ENCODE measurements at places on chromosomes 5 and 9.

DNA sequence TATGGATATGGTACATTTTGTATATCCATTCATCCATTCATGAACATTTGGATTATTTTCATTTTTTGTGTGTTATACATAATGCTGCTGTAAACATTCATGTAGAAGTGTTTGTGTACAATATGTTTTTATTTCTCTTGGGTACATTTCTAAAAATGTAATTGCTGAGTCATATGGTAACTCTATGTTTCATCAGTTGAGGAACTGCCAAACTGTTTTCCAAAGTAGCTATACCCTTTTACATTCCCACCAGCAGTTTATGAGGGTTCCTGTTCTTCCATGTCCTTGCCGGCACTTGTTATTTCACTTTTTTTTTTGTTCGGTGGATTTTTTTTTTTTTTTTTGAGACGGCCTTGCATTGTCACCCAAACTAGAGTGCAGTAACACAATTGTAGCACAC is 54.0 kb upstream of the MCCC2 start:
- DNase-seq, result no peak

GRCh38 chr5:19978476-19978875 is 9.5 kb downstream of the CDH18 start:
- no peak for DNase-seq

GRCh38 chr5:135894789-135895188 is 852 bp downstream of the IL9 start:
- no peak for DNase-seq

- DNase-seq, result no peak
Observed at GRCh38 chr9:135152614-135153334, 65.3 kb downstream of the OLFM1 start.

DNA sequence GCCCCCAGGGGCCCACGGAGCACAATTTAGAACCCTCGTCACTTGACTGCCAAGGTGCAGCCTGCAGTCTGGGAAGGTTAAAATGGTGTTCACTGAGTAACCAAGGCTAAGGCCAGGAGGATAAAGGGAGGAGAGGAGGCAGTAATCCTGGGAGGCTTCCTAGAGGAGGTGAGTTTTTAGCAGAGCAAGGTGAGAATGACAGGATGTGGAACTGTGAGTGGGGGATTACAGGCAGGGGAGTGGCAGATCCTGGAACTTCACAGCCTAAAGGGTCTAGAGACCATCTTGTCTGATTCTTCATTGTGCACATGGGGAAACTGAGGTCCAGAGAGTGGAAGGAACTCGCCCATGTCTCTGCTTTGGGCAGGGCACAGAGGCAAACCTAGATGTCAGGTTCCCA is 42.5 kb upstream of the ASS1 start:
- DNase-seq, result no peak

GRCh38 chr5:176157656-176158055 is 80.6 kb upstream of the SIMC1 start:
- DNase-seq, result no peak

DNA sequence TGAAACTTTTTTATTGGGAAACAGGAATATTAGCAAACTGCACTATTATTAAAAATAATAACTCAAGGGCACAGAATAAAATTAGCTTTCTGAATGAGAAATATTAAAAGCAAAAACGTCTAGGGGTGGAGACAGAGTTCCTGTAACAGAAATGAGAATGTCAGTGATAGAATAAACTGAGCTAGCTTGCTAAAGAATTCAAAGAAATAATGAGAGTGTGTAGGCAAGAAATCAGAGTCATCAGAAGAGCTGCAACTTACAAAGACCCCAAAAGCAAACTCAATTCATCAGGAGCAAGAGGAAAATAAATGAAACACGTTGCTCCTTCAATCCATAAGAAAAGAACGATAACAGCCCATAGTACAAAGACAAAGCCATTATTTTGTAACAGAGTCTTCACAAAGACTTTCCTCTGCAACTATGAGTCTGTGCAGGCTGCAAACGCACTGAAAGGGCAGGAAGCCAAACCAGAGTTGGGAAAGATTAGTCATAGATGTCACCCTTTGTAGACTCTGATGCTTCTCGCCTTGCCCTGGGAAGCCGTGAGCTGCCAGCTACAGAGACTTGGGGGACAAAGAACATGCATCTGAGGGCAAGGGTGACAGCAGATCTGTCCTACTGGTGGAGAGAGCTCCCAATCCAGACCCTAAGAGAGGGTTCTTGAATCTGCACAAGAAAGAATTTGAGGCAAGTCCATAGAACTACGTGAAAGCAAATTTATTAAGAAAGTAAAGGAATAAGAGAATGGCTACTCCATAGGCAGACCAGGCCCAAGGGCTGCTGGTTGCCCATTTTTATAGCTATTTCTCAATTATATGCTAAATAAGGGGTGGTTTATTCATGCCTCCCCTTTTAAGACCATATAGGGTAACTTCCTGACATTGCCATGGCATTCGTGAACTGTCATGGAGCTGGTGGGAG is 40.8 kb downstream of the SHC3 start:
- DNase-seq, result peak; percentile 60

DNA sequence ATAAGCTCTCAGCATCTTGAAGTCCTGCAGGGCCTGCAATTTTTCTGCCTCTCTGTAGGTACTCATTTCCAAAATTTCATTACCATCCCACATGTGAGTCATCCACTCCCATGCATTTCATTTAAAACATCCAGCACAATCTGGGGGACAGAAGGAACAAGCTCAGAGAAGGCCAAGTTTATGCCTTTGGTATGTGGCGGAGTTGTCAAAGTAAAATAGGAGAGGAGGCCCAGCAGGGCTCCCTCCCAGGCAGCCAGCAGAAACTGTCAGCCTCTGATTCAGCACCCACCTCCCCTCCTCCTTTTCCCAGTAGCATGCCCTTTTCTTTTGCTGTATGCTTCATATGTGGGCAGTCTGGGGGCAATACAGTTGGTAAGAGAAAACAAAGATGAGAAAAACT is 126.4 kb upstream of the ZNF366 start:
- no peak for DNase-seq

DNA sequence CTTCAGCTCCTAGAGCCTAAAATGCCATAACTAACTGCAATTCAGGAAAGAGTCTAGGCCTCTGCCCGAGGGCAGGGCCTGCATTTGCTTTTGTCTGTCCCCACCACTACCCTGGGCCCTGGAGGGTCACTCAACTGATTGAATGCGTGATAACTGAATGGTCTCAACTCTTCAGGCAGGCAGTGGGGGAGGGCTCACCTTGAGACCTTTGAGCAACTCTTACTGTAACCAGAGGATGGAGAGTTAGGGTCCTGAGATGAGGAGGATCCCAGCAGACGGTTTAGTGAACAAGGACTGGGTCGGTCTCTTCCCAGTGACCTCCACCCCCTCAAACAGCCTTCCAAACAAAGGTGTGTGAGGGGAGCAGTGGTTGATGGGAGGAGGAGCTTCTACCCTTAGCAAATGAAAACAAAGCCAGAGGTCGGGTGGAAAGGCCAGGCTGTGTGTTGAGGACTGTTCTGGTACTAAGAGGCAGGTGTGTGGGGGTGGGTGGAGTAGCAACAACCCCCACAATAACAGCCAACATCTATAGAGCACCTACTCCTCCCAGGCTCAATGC is 59.4 kb downstream of the CXXC5 start:
- DNase-seq, result no peak

All from right lung (tissue), 10 donors.